Activated gamma-delta T cell treated with Interleukin-2 at 50 U/mL for 16 hours (primary cell): ENCODE measurements at places on chromosomes 6 and 20.

GRCh38 chr6:64023693-64024092 lies 388.1 kb downstream of the PHF3 start:
- DNase-seq: no peak

DNA sequence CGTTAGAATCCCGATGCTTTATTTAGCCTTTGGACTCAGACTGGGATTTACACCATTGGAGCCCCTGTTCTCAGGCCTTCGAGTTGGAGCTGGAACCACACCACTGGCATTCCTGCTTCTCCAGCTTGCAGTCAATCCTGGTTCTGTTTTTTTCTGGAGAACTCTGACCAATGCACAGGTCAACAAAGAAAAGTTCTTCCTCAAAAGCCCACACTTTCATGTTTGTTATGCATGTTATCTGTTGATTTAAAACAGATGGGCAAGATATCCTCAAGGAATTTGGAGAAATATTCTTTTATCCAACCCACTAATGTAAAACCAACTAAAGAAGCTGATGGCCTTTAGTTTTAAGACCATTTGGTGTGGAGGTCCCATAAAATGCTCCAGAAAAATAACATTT lies 205.7 kb downstream of the ANKRD60 start:
- DNase-seq: no peak

- no peak for DNase-seq
These were observed 451.8 kb downstream of the COL12A1 start for GRCh38 chr6:74753883-74754600.

GRCh38 chr6:78623554-78623953 lies 243.8 kb upstream of the IRAK1BP1 start:
- DNase-seq: no peak

DNA sequence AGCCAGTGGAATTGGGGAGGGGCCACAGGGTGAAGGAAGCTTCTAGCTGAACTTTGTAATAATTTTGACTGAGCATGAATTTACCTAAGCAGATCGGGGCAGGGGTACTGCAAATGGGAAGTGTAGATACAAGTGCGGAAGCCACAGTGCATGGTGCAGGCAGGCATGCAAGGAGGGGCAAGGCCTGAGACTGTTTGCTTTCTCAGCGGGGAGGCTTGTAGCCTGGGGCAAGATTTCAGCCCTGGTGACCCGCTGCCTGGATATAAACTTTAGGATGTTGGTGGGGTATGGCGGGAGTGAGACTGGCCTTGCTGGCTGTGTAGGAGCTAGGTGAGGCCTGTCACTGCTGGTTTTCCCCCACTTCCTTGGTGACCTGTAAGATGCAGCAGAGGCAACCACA lies 266.4 kb upstream of the PREP start:
- no peak for DNase-seq

DNA sequence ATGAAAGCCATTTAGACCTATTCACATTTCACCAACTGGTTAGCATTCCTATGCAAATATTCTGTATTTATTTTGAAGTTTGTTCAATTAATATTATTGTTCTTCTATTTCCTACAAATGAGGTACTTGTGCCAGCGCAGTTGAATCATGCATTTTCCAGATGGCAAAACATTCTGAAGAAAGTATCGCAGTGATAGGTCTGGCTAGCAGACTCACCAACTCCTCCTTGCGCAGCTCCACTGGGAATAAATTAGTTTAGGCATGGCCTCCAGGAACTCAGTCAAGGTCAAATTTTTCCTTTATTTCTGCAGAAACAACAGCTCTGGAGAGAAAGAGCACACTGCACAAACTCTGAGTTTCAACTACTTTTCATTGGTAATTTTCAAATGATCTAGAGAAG lies 437.7 kb downstream of the COL12A1 start:
- DNase-seq: no peak

DNA sequence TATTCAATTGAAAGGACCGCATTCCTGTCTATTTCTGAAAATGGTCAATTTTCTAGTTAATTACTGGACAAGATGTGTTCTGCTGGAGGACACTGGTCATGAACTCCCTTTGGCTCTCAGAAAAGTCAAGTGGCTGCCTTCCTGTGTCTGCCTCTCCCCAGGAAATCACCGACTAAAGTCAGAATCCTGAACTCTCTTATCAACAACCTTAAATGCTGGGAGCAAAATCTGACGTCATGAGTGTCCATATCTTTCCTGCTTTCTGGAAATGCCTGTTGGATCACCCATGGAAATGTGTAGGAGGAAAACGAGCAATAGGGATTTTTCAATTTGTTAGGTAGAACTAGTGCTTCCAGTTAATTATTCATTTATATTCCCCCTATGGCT lies 53.5 kb upstream of the PLCB1 start:
- DNase-seq: no peak
